CMK (cell line): ENCODE measurements at places on chromosomes 7 and 10.

GRCh38 chr7:142477079-142477651, 219.3 kb upstream of the PRSS58 start:
- DNase-seq = no peak

DNA sequence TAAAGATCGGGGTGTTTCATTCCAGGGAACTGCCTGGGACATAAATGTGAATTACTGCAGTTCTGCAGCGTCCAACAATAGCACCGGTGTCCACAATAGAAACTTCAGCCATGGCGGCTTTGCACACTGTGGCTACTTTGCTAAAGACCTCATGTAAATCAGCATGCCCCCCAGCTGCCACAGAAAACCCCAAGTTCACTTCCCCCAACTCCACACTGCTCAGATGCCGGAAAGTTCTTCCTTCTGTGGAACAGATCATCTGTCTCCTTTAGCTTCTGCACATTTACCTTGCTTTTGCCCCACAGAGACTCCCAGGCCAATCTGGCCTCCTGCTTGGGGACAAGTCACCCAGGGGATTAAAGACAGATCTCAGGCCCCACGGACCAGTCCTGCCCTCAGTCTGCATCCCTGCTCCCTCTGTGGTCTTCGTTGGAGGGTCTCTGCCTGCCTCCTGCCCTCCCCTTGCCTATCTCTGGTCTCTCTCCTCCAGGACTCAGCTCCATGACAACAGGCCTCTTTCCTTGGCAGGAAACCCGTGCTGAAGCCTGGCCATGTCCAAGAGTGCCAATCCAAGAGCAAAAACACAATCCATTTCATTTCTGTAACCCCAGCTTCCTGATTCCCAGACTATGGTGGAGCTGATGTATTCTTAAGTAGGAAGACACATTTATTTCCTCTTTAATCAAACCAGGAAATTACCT, 403.2 kb downstream of the RPS24 start:
- no peak for DNase-seq

DNA sequence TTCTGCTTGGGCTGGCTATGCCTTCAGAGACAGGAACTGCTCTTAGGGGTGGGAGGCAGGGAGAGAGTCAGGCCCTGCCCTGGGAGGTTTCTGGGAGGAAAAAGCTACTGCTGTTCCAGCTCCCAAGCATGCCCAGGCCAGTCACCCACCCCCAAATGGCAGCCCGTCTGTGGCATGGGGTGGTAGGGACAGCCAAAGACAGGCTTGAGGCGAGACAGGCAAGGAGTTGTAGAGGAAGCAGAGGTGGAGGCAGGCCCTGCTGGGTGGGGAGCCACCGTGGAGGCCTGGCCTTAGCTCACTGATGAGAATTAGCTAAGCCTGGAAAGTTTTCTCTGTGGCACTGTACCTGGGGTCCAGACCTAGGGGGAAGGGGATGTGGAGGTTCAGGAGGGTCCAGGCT, 6.6 kb upstream of the SAMD8 start:
- no peak for DNase-seq

DNA sequence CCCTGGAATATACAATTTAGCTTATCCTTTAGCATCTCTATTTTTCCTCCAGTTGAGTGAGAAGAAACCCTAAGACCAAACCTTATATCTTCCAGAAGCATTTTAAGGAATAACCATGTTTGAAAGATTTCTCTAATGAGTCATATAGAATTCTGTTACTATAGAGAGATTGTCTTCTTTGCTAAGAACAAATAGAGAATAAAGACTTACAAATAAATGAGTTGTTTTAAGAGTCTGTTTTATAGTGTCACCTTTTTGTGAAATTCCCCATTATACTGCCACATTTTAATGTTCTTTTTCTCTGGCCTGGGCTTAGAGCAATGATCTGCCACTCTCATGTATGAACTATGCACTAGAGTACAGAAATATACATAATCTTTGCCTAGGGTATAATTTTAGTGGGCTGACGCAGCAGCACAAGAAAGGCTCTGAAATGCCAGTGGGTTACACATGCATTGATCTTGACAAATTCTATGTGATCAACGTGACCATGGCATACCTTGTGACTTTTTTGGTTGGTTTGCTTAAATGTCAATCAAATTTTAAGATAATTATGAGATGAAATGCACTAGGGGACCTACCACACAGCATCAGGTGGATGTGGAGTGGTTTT, 145.1 kb upstream of the MKLN1 start:
- no peak for DNase-seq

- DNase-seq = no peak
These were observed 69.5 kb downstream of the TCERG1L start for GRCh38 chr10:131242007-131242406.

DNA sequence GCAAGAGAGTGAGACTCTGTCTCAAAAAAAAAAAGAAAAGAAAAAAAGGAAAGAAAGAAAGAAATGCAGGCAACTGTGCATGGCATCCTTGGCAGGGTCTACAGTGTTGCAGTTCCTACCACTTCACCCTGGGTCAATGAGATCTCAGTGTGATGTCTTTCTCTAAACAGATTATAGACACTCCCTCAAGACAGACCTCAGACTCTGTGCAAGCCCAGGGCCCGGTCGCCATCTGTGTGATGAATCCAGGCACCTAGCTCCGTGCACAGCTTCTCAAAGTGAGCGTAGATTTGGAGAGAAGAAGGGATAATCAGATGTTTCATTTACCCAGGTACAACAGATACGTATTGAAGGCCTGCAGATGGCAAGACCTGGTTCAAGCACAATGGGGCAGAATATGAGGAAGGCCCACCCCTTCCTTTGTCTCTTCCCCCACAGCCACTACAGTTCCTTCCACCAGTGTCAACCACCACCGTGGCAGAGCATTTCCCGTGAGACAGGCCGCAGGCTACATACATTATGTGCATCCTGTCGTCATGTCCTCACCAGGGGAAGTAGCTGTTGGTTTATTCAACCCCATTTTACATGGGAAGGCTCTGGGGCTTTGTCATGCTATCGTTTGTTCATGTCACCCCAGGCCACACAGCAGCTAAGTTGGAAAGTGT, 471.7 kb upstream of the GALNT17 start:
- DNase-seq = no peak

- no peak for DNase-seq
These were observed 52.8 kb upstream of the PTER start for GRCh38 chr10:16384021-16384420.

- DNase-seq = no peak
These were observed 173.9 kb downstream of the TNS3 start for GRCh38 chr7:47407821-47408674.

GRCh38 chr10:15879663-15880062, 19.4 kb upstream of the MINDY3 start:
- no peak for DNase-seq

GRCh38 chr7:155761162-155761561, 51.1 kb downstream of the SHH start:
- DNase-seq = no peak

GRCh38 chr7:124956160-124956559, 26.5 kb upstream of the POT1 start:
- DNase-seq = no peak

- DNase-seq = no peak
These were observed 274.5 kb upstream of the MGMT start for GRCh38 chr10:129192344-129193128.

DNA sequence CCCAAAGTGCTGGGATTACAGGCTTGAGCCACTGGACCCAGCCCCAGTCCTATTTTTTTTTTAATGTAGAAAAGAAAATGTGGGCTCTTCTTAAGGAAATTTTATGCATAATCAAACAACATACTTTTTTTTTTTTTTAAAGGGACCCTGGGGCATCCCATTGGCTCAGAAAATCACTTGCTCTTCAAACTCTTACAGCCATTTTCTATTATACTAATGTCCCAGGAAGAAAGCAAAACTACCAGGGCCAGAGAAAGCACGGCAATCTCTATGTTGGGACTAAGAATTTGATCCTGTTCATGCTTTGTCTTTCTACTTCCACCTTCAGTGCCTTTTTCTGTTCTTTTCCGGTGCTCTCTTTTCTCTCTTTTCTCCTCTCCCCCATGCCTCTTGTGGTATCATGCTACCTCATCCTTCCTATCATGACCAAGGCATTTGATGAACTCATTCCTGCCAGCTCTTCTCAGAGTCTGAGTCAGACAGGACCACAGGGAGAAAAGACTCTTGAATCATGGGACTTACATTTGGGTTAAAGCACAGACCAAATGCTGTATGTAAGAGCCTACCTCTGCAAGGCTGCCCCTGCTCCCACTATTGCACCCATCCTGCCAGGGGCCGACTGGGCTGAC, 76.4 kb upstream of the CCNY start:
- no peak for DNase-seq

DNA sequence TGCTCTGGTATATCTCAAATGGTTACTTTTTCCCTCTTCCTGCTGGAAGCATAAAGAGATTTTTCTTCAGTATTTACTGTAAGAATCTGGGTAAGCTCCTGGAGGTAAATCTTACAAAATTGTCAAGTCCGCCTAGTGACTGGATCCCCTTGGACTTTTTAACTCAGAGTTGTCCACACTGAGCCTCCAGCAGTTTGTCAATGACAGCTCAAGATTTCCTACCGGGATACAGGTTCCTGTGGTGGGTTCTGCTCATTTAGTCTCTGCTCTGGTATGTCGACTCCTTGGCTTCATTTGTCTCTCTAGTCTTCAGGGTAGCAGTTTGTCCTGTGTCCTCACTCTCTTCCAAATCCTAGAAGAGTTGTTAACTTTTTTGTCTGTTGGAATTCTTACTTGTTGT, 27.0 kb downstream of the GPR37 start:
- no peak for DNase-seq

- DNase-seq = no peak
These were observed 36.2 kb upstream of the RET start for GRCh38 chr10:43040482-43041256.

DNA sequence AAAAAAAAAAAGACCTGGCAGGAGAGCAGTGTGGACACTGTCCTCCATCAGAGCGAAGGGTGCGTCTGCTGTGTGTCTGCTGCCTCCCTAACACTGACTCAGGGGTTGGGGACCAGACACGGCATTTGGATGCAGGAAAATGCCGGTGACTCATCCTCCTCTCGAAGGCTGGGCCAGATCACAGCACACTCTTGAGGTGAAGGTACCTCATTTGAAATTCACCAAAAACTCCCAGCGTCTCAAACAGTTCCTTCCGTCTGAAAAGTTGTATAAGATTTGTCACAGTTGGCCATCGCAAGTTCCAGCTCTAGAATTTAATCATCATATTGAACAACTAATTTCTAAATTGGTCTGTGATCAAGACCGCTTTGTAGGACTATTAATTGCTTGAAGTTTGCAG, 118.1 kb upstream of the LYZL2 start:
- DNase-seq = no peak
